ENCODE measurements at places on chromosomes 7 and 10. TPM values are rescaled to one million over a fixed set of nuclear protein-coding genes. Genes with fewer than 3 reads are reported as not detected.

Gene PDZD7
- total RNA-seq = 2.8 TPM

Gene AKR1C8
- 2.7 TPM for total RNA-seq

Gene CTTNBP2
- not detected for total RNA-seq

Gene CUX1
- 83.3 TPM for total RNA-seq

GRCh38 chr7:38367301-38367890 lies 94.0 kb upstream of the TARP start:
- no peaks in the 10 kb centered on the region for H3K27me3 ChIP-seq
- no peak overlapping the region for H3K27ac ChIP-seq
- H3K4me3 ChIP-seq = no peak overlapping the region
- DNase-seq = no peak

- peaks cover 70% of the 10 kb centered on the region for H3K36me3 ChIP-seq
- no peak for DNase-seq
- H3K4me1 ChIP-seq = no peaks in the 10 kb centered on the region
Observed at GRCh38 chr7:43609097-43609496, 26.2 kb downstream of the STK17A start.

GRCh38 chr7:94410413-94411187 lies 15.9 kb downstream of the COL1A2 start:
- H3K4me3 ChIP-seq = no peak overlapping the region
- H3K27me3 ChIP-seq = no peaks in the 10 kb centered on the region
- H3K4me1 ChIP-seq = no peaks in the 10 kb centered on the region
- H3K27ac ChIP-seq = no peak overlapping the region
- no peak for DNase-seq

DNA sequence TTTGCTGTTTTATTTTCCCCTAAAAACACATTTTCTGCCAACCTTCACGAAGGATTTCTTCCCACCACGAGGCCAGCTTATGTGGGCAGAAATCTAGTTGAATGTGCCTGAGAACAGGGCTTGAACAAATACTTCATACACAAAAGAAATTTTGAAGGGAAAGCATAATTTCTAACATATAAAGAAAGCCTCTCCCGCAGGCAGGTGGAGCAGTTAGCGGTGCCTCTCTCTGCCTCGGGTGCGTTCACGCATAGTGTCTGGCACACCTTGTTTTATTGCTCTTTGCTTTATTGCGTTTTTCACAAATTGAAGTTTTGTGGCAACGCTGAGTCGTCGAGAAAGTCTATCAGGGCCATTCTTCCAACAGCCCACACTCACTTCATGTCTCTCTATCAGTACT lies 7.0 kb upstream of the CSGALNACT2 start:
- H3K4me1 ChIP-seq = peaks cover 15% of the 10 kb centered on the region
- no peak overlapping the region for H3K4me3 ChIP-seq
- H3K27me3 ChIP-seq = no peaks in the 10 kb centered on the region
- no peaks in the 10 kb centered on the region for H3K36me3 ChIP-seq
- DNase-seq = no peak
- no peak overlapping the region for H3K27ac ChIP-seq

DNA sequence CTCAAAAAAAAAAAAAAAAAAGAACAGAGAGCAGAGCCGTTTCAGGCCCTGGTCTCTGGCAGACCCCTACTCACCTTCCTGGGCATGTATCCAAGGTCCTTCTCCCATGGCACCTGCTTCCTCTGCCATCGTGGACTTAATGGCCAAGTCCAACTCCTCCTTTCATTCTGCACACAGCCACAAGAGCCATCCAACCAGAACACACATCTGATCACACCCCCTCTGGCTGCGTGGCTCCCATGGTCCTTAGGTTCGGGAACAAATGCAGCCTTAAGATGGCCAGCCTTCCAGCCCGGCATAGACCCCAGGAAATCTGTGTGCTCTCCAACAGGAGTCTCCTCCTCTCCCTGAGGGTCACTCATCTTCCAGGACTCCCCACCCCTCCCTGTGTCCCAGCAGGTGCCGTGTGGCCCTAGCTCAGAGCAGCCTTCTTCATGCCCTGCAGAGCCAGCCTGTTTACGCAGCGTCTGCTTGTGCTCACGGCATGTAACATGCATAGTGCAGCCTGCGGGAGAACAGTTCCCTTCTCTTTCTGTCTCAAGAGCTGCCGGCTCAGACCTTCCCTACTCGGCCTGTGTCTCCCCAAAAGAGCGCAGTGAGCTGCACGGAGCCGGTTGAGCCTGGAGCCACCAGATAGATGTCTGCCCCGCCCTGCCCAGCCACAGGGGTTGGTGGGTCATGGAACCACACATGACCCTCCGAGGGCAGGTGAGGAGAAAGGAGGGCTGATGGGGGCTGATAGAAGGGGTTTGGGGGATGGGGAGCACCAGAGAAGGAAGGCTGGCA lies 157.3 kb downstream of the NRF1 start:
- H3K27ac ChIP-seq = no peak overlapping the region
- H3K36me3 ChIP-seq = no peaks in the 10 kb centered on the region

Data from PC-9 (cell line).